ENCODE measurements at places on chromosomes 7 and 10. TPM values are rescaled to one million over a fixed set of nuclear protein-coding genes. Genes with fewer than 3 reads are reported as not detected.
A peak's percentile ranks its signal among the peaks of the same experiment; 100 is the strongest.

DNA sequence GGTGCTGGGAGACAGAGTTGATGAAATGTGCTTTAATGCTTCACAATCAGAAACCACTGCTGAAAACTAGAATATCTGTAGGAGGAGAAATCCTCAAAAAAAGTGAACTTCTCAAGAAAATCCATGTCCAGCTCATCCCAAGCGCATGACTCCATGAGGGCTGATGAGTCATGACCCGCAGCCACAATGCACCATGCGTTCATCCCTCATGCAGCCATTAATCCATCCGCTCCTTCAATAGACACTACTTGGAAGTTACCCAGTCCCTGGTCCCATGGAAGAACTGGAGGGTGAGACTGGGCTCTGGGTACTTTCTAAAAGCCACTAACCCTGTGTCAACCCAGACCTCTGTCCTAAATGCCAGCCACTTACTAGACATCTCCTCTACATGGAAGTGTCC is 24.4 kb downstream of the TMEM273 start:
- no peak for DNase-seq

DNA sequence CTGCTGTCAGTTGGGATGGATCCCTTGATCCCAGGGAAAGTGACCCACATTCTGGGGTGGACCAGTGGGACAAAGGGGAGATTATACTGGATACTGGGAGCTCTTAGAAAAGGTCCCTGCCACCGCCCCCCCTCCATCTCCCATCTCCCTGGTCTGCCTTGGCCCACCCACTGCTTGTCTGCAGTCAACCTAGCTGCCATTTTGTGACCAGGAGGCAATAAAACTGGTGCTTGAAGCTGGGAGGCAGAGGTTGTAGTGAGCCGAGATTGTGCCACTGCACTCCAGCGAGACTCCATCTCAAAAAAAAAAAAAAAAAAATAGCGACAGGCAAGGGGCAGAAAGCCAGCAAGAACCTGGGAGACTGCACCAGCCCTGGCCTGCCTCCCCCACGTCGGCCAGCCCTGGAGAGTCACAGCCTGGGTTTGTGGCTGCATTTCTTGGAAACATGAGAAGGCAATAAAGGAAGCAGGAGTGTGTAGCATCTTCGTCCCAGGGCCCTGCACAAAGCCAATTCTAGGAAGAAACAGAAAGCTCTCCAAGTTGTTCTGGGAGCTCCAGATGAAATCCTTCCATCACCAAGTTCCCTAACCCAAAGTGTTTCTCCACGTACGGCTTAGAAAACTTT is 4.7 kb upstream of the ARPC1B start:
- DNase-seq, result peak; percentile 53

DNA sequence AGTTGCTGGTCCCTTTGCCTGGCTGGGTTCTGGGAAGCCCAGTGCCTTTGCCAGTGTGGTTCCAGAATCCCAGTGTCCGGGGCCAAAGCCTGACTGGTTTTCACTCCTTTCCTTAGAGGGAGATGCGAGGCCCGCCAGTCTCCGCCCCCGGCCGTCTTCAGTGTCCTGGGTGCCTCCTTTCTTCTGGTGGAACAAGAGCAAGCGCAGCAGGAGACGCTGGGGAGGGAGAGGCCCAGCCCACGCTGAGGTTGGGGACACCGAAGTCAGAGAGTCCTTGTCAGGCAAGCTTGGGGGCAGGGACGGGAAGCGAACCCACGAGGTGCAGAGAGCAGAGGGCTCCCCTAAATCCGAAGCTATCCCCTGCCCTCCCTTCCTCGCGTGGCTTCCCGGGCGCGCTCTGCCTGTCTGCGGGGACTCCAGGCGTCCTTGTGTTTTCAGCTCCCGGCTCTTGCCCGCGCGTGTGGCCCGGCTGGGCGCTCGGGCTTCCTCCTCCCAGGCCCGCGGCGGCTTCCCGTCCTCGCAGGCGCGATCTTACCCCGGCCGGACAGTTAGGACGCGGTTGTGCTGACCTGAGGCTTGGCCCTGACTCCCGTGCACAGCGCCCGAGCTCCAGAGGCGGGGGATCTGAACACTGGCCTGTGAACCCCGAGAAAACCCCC is 60.6 kb upstream of the UBE3C start:
- no peak for DNase-seq

DNA sequence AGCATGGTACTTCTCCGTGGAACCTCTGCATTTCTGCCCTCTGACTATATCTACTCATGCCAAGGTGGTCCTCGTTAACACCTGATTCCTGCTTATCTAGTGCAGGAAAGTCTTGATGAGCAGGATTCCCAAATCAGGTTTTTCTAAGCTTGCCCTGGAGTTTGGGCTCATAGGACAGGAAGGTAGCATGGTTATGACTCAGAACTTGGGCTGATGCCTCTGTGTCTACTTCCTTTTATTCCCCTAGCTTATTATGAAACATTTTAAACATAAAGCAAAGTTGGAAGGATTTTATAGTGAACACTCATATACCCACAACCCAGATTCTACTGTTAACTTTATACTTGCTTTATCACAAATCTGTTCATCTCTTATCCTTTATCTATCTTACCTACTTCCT is 5.6 kb downstream of the SUFU start:
- DNase-seq, result no peak

Gene SLC26A5
- 0.51 TPM for polyA plus RNA-seq
